ENCODE measurements at places on chromosomes 7 and 10.

- DNase-seq: no peak
Observed at GRCh38 chr10:132131581-132132420, 54.9 kb upstream of the DPYSL4 start.

DNA sequence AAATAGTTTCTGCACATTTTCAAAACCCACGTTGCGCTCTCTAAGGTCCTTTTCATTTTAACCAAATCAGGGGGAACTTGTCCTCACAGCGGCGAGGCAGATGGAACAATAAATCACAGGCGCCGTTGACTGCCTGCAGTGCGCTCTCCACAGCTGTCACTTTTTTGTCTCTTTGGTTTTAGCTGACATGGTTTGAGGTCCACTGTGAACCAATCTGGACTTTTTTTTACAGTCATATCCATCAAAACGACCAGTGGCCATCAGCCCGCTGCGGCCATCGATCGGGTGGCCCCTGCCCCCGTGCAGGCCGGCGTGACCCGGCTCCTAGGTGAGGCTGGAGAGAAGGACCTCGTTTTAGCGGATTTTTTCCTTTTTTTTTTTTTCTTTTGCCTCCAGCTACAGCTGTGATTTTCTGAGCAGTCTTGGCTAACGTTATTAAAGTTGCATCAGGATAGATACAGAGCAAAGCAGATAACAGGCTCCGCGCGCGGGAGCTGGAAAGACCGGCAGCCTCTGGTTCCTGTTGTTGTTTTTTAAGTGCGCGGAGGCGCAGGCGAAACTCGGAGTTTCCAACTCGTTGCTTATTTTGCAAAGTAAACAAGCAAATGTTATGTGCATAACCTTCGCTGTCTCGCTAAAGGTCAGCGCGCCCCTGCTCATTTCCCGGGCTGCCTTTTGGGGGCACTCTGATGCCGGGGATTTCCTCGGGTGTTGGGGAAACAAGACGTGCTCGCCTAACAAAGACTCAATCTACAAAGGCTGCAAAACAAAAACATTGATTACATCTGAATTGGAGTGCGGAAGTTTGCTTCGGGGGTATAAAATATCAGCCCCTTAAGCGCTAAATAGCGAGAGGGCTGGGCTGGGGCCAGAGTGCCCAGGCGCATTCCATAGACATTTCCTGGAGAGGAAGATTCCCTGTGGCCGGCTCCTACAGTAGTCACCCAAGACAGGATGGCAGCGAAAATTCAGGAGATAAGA, 414.8 kb upstream of the MKI67 start:
- DNase-seq: no peak

GRCh38 chr7:2641406-2642393, 9.9 kb downstream of the TTYH3 start:
- peak; percentile 91 for DNase-seq

GRCh38 chr10:69734797-69735468, 66.8 kb upstream of the COL13A1 start:
- no peak for DNase-seq

DNA sequence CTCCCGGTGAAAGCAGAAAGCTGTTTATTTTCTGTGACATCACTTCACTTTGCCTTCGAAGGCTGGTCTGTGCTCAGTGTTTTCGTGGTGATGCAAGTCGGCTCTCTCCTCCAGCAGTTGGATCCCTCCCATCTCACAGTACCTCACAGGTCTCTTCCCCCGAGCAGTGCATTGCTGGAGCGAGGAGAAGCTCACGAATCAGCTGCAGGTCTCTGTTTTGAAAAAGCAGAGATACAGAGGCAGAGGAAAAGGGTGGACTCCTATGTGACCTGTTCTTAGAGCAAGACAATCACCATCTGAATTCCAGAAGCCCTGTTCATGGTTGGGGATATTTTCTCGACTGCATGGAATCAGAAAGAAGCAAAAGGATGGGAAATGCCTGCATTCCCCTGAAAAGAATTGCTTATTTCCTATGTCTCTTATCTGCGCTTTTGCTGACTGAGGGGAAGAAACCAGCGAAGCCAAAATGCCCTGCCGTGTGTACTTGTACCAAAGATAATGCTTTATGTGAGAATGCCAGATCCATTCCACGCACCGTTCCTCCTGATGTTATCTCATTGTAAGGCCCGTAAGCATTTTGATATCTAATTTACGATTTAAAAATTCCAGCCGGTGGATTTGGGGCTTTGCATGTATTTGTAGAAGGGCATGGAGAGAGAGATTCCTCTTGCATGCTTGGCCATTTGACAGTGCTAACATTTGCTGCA, at the start of gene LGI1:
TSS of gene LGI1 (plus strand) at position 136 of the 707 bp plus-strand sequence. CDS start at position 345, 209 bp downstream.
- DNase-seq: no peak

DNA sequence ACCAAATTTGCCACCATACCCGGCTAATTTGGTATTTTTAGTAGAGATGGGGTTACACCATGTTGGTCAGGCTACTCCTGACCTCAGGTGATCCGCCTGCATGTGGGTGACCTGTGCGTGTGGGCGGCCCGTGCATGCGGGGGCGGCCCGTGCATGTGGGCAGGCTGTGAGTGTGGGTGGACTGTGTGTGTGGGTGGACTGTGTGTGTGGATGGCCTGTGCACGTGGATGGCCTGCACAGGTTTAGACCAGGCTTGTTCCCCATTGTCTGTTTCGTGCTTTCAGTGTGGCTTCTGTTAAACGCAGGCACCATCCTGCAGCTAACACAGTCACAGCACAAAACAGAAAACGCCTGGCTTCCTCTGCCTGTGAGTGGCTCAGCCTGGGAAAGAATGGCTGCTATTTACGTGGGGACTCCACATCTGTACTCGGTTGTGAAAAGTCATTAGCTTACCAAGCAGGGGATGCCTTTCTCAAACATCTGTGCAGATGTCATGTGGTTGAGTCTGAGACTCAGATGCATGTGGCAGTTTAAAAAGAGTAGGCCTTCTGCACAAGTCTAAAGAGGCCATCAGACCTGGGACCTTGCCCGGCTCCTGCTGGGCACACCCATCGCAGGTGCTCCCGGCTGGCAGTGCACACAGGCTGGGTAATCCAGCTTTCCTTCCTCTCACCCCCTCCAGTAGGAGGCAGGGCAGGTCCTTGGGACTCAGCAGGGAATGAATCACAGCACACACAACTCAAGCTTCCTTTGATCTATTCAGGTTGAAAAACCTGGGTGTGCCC, 91.6 kb downstream of the COBL start:
- DNase-seq: peak; percentile 38

- no peak for DNase-seq
Observed at GRCh38 chr7:39700932-39701331, 77.6 kb downstream of the RALA start.

DNA sequence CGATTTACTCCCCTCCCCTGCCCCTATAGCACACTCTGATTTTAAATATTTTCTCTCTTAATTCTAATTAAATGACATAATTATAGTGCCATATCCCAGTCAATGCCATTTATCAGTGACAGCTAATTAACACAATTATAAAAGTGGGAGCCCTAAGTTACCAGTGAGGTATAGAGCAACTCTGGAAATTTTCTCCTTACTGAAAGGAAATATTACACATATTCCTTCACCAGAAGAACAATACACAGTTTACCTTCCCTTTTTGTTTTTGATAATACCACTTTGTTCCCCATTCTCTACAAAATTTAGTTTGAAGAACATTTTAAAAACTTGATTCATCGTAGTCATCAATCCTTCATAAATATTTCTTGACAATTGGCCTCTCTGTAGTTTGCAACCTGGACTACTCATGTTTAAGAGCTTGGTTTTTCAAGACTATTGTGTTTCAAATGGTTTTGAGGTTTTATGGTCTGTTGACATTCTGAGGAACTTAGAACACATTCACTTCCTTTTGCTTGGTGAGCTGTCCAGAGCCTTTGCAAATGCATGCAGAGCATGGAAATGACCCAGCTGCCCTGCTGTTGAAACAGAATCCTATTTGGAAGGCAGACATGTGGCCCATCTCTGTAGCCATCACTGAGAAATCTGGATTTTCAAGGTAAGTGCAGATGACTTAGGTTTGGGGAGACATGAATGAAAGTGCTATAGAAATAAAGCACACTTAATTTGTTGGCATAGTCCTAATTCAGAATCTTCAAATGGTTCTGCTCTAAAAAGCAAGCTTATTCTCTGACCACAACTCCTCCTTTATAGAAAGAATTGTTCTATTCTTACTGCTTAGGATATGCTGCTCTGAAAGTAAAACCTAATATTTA, at the start of gene GPR141:
TSS of gene GPR141 (plus strand) at position 521 of the 875 bp plus-strand sequence. CDS start 56,628 bp downstream, outside the sequence.
- DNase-seq: peak; percentile 65

DNA sequence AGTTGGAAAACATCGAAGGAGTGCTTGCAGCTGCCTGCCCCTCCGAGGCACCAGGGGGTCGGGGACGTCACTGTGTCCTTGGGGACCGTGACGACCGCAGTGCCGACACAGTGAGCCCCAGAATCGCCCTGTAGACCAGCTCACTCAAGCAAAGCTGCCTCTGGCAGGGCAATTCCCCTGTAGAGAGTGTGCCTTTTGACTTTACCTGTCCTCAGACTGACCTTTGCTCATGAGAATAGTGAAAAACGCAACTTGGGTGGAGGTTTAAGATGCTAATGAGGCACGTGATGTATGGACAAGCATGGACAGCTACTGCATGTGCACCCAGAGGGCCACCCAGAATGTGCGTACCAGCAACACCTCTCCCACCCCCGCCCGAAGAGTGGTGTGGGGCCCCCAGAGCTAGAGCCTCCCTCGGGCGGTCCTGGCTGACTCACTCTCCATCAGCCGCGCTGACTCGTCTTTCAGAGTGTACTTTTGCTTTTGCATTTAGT, 271.9 kb downstream of the ADARB2 start:
- DNase-seq: peak; percentile 6

- no peak for DNase-seq
Observed at GRCh38 chr7:47239034-47239433, 342.9 kb downstream of the TNS3 start.

GRCh38 chr10:71789871-71790270, 16.6 kb upstream of the VSIR start:
- no peak for DNase-seq

DNA sequence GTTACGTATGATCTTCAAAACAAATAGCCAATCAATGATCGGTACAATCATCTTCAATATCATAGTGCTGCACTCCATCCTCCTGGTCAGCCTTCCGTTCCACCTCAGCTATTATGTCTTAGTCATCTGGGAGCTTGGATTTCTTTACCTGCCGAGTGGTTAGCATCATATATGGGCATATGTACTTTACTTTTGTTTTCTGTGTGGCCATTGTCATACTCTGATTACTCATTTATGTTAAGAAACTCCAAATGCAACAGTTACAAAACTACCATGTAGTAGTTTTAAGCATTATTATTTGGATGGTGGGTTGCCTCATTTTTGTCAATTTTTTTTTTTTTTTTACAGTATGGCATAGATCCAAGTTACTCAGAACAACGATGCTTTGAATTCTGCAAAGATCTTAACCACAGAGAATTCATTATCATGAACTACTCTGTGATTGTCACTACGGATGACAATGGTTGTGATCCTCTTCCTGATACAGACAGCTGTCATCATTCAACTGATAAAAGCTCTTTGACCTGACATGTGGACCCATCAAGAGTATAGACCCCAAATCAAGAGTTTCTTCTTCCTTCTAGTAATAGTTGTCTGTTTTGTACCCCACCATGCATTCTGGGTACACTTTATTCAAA, 52.1 kb upstream of the NME8 start:
- DNase-seq: no peak

GRCh38 chr10:116634126-116634975, 13.6 kb downstream of the PNLIPRP2 start:
- no peak for DNase-seq

- DNase-seq: no peak
Observed at GRCh38 chr7:112908086-112908485, 117.9 kb upstream of the TMEM168 start.

GRCh38 chr10:46309511-46310142, 22.8 kb downstream of the ANTXRL start:
- no peak for DNase-seq

DNA sequence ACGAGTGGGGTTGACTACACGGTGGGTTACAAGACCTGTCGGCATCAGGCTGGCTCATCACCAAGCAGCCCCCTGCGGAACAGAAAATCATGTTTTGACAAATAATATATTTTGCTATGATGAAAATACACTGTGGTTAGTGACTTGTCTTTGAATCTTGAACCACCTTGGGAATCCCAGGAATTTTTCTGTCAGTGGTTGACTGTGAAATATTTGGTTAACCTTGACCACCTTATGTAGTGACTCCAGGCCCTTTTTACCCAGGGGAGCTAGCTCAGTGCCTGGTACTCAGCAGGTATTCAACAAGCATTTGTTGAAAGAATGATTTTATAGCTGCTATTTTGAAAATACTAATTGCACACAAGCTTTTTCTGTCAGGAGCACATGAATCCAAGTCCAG, 406.0 kb downstream of the PHF14 start:
- DNase-seq: peak; percentile 44

DNA sequence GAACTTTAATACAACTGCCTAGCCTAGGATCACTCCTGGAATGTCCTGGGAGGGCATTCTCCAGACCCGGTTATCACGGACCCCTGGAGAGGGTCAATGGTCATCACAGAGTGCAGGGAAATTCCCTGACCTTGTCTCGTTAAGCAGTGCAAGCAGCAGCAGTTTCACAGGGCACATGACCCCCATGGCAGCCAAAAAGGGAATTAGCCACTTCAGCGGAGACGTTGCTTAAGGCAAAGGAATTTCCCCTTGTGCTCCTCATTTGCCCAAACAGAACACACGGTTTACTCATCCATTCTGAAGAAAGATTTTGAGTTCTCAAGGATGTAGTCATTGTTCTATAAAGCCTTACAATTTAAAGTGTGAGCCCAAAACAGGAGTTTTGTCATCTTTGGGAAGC, 260.3 kb downstream of the SNX13 start:
- DNase-seq: peak; percentile 84

DNA sequence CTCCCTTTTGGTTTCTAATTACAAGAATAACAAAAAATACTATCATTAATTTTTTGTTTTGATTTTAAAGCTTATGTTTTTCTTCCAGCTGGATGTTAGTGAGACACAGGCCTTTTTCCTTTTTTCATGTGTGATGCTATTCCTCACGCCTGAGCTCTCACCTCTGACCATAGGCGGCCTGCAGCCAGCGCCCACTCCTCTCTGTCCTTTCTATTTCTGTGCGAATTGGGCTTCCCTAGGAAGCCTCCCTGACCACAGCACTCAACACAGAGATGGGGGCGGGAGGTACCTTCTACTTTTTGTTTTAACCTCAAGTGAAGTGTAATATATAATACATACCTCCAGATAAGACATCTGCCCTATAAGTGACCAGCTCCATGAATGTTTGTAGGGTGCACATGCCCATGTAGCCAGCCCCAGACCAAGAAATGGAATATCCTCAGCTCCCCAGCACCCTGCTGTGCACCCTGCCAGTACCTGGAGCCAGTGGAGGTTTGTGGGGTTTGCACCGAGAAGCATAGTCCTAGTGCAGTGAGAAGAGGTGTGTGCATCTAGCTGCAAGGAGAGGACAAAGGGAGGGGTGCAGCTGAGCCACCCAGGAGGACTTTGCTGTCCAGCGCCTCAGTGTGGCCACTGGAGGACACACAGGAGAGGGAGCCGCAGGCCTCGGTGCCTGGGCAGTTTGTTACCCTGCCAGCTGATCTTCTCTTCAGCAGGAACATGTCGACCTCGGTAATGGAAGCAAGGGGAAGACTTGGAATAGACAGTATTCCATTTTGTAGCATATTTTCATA, 38.5 kb downstream of the BNIP3 start:
- no peak for DNase-seq

Data from kidney glomerular epithelial cell (primary cell).